ENCODE measurements at places on chromosomes 11 and 22. TPM values are rescaled to one million over a fixed set of nuclear protein-coding genes. Genes with fewer than 3 reads are reported as not detected.

SUSD2 gene
- 0.17 TPM for total RNA-seq

POLR2F gene
- total RNA-seq = 149 TPM

C11orf42 gene
- not detected for total RNA-seq

CSTPP1 gene
- total RNA-seq = 10.0 TPM

MAPK8IP2 gene
- 0.47 TPM for total RNA-seq

PRR33 gene
- total RNA-seq = not detected

FGF4 gene
- not detected for total RNA-seq

DTX4 gene
- total RNA-seq = 1.2 TPM

BAIAP2L2 gene
- total RNA-seq = not detected

SPA17 gene
- 17.4 TPM for total RNA-seq

IGSF9B gene
- 0.64 TPM for total RNA-seq

OR52W1 gene
- not detected for total RNA-seq

BARX2 gene
- not detected for total RNA-seq

DNA sequence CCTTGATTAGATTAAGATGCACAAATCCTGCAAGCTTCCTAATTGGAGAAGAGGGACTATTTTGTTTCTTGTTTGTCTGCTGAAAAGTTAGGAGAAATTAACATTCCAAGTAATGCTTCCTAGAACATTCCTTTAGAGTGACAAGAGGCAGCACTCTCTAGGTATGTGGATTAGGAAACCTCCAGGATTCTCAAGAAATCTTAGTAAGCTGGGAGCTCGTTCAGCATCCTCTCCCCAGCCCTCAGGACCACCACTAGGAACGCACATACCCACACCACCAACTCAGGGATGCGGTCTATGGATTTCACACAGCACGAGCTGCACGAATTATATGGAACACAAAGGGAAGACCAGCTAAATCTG is 52.9 kb downstream of the NCAPD3 start:
- DNase-seq = no peak

GRCh38 chr11:92251980-92252379 is 27.4 kb downstream of the FAT3 start:
- no peak for DNase-seq

DNA sequence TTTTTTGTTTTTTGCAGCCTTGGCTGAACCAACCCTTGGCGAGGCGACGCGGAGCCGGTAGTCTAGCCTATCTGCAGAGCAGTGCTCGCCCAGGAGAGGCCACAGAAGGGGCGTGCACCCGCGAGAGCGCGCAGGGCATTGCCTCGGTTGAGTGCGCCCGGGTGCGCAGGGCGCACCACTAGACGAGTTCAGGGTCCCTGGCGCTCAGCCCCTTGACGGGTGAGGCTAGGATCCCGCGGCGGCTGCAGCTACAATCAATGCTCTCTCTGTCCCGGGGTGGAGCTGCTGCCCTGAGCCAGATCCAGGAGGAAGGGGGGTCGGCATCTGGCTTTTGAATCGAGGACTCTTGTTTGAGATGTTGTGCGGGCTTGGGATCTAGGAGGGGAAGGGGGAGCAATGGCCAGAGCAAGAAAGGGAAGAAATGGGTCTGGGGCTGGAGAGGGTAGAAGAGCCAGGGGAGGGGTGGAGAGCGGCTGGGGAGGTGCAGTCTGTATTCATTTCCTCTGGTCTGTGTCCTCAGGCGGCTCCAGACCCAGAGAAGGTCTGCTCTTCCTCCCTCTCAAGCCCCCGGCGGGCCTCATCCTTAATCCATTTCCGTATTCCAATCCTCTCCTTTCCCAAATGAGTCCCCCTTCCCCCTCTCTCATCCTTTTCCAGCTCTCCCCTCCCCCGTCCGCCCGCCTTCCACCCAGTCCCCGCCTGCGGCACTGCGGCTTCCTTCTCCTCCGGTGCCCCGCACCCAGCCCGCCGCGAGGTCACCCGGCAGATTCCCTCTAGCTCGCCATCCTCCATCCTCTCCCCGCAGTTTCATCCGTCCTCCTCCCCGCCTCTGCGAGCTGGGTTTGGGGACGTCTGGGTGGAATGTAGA is 797 bp downstream of the THY1 start:
- DNase-seq = no peak

GRCh38 chr22:39571538-39571937 is 985 bp downstream of the CACNA1I start:
- no peak for DNase-seq

- DNase-seq = peak; percentile 49
Observed at GRCh38 chr11:131392528-131393255, 22.3 kb downstream of the NTM start.

DNA sequence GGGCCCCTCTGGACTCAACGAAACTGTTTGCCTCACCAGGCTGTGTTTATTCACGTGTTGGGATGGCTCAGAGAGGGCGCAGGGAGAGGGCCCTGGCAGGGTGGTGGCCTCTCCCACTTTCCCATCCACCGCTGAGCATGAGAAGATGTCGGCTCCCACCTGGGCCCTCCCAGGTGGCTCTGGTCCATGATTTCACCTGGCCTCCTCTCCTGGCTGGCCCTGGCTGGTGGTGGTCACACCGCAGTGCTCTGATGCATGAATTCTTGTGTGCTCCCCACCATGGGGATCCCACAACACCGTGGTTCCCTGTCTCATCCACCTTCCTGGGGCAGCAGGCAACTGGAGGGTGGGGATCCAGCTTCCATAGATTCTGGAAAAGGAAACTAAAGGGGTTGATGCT is 13.4 kb downstream of the RTL6 start:
- DNase-seq = no peak

GRCh38 chr22:49791682-49792081 is 36.0 kb downstream of the BRD1 start:
- DNase-seq = no peak

DNA sequence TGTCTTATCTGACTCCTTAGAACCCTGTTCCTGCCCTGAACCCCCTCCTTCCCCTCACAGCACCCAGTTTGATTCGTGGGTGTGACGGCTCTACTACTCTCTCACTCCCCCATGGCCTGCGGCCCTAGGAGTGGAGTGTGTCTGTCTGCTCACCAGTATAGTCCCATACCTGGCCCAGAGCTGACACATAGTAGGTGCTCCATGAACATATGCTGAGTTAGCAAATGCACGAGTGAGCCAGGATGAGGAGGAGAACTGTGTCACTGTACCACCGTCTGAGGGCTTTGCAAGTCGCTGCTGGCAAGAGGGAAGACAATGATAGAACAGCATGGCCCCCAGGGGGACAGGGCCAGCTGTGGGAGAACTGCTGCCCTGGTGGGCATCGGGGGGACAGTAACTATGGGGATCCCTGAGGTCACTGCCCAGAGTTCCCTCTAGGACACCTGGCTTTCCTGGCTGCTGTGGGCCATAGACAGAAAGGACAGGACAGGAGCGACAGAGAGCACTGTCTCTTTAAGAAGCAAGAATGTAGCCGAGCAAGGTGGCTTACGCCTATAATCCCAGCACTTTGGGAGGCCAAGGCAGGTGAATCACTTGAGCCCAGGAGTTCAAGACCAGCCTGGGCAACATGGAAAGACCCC is 19.2 kb upstream of the KIAA0930 start:
- no peak for DNase-seq

DNA sequence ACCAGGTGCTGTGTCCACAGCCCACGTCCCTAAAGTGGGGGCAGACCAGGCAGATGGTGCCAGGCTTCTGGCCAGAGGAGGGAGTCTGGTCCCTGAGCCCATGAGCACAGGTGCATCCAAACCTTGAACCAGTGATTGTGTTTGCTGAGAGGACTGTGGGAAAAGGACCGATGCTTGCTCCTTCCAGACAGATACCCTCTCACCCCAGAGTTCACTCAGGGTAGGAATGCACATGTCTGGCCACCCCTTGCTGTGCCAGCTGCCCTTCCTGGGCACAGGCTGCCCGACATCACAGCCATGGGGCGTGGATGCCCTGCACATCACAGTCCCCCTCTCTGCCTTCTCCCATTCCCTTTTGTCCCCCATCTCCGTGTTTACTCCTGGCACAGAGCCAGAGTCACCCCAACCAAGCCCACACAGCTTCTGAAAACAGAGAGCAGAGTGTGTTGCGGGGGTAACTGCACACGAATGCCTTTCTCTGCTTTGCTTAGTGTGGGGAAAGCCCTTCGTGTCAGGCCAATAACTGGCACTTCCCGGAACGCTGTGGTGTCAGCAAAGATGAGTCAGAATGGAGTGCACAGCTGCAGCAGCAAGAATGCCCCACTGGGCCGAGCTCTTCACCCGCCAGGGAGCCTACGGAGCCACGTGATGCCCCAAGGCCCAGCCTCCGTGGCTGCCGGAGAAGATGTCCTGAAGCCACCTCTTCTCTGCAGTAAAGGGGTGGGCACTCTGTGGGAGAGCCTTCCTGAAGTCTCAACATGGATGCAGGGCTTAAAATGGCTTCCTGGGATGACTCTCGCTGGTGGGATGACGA is 7.6 kb downstream of the CARS1 start:
- peak; percentile 95 for DNase-seq

- no peak for DNase-seq
Observed at GRCh38 chr11:43644621-43645299, 35.8 kb upstream of the HSD17B12 start.

DNA sequence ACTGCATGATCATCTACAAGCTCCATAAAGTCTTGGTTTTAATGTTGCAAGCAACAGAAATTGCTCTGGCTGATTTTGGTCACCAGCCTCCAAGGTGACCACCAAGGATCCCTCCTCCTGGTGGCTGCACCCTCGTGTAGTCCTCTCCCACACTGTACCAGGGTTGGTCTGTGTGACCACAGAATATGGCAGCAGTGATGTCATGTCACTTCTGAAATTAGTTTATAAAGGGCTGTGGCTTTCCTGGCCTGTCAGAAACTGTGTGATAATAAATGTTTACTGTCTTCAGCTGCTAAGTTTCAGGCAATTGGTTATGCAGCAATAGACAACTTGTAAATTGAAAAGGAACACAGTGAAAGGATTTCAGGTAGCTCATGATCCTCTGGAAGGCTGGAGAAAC is 5.3 kb upstream of the PRDM11 start:
- no peak for DNase-seq

DNA sequence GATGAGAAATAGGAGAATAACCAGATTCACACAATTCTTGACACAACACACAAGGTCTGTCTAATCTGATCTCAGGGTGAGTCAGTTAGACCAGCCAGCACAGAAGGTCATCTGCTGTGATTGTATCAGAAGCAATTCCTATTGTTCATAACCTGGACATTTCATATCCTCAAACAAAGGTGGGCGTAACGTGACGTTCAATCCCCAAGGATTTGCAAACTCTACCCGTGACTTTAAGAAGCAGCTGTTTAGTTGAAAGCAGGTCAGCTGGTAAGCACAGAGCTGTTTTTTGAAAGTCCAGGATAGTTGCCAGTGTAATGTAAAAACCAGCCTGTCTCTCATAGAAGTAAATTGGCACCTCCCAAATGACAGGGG is 385.1 kb downstream of the DCDC1 start:
- peak; percentile 60 for DNase-seq

DNA sequence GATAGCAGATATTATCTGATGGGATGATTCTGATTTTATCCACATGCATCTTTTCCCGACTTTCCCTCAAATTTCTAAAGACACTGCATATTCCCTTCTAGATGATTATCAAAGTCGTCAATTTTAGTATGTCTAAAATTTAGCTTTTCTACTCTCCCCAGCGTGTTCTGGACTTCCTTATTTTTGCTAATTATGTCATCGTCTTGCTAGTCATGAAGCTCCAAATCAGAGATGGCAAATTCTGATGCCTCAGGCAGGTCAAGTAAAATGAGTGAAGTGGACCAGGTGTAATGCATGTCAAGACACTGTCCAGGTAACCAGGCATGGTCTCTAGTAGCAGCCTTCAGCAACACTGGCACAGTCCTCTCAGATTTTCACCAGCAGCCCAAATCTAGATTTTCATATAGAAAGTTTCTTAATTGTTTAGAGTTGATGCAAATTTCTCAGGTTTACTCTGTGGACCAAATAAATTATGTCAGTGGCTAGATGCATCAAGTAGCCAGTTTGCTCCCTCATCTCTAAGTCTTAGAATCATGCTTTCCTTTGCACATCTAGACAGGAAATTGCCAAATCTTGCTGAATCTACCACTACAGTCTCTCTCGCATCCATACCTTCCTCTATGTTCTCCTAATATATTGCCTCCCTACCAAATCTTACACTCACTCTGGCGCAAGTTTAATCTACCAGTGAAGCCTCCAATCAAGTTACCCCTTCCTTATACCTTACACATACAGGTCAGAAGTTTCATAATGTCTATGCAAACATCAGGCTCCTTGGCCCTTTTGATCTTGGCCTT is 10.6 kb downstream of the HSD17B12 start:
- no peak for DNase-seq

DNA sequence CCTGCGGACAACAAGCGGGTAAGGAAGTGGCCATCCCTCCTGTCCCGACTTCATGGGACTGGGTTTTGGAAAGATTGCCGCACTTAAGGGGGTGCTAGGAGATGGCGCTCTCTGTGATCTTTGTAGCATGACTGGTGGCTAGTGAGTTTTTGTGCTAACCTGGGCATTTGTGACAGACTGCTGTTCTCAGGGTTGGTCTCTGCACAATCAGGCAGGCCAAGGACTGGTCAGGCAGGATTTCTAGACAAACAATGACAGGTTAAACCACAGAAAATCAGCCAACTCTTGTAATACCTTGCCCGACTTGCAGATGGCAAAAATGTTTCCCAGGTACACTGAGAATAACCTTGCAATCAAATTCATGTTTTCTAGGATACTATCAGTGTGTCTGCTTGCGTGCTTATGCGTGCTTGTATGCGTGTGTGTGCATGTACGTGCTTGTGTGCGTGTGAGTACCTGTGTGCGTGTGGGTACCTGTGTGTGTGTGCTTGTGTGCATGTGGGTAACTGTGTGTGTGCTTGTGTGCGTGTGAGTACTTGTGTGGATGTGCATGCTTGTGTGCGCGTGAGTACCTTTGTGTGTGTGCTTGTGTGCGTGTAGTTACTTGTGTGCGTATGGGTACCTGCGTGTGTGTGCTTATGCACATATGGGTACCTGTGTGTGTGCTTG is 25.6 kb upstream of the SORL1-AS1 start:
- no peak for DNase-seq

- no peak for DNase-seq
Observed at GRCh38 chr11:131677828-131678470, 307.5 kb downstream of the NTM start.

DNA sequence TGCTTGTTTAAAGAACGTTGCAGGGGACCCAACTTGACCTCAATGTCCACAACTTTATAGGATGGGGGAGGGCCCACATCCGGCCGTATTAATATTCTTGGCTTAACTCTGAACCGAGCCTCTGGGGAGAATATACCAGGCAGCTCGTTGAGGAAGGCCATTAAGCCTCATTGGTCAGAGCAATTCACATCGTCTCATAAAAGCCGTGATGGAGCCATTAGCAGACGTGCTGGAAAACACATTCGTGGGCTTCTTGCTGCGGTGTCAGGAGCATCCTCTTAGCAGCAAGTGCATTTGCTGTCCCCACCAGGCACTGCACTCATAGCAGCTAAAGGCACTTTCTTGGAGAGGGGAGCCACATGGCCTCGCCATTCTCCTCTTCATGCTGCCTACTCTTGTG is 14.9 kb downstream of the DSCAML1 start:
- DNase-seq = no peak

- DNase-seq = no peak
Observed at GRCh38 chr11:97123237-97123636, 733.4 kb downstream of the JRKL start.

GRCh38 chr11:19259487-19260345 is 19.0 kb upstream of the E2F8 start:
- DNase-seq = peak; percentile 69

All from HT1080 (cell line).